Activated T-helper 17 cell treated with anti-CD3 and anti-CD28 coated beads, Interleukin-2, amount 50 U/mL, for 72 hours (primary cell): ENCODE measurements at places on chromosomes 6 and 20. TPM values are rescaled to one million over a fixed set of nuclear protein-coding genes. Genes with fewer than 3 reads are reported as not detected.

Gene TOP1
- total RNA-seq, result 82.8 TPM

Gene DTD1
- total RNA-seq, result 34.9 TPM

Gene TRIM15
- total RNA-seq, result not detected

Gene RSPH9
- 0.66 TPM for total RNA-seq

Gene CCN6
- total RNA-seq, result not detected

Gene SAPCD1
- total RNA-seq, result 12.1 TPM

- no peak for ATAC-seq
Measured at GRCh38 chr6:112311950-112312547, 35.1 kb upstream of the RFPL4B start.

DNA sequence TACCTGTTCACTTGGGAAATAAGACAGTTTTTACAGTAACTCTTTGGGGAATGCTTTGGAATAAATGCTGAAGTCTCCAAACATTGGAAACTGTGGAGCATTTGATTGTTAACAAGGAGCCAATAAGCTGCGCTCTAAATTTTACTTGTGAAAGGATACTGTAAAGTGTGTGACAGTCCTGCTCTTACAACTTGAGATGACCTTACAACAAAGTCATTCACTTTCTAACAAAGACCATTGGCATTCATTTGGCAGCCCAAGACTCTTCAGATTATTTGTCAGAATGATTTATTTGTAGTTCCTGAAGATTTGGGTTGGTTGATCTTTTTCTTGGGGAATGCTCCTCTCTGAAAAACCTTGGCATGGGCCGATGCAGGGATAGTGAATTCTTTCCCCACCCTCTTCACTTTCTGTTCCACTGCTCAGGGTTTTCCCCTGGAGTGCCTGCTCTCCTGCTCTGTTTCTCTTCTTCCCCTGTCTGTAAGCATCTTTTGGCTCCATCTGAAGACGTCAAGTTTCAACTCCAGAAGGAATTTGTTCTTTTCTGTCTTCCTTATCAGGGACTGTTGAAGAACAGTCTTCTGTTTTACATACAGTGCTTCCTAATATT is 116.4 kb downstream of the AKAP7 start:
- no peak for ATAC-seq

DNA sequence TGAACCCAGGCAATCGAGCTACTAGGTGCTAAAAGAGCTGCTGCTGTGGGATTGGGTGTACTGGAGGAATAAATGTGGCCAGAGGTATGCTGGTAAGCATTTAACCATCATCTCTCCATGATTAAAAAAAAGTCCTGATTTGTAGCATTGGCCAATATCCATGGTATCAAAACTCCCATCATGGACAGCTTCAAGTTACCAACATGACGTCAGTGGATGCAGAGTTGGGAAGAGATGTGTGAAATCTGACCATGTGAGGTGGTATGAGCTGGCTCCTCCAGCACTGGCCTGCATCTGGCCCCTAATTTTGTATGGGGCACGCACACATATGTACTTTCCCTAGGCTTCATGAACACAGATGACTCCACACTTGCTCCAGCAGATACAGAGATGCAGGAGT is 11.7 kb downstream of the BPIFB4 start:
- no peak for ATAC-seq

DNA sequence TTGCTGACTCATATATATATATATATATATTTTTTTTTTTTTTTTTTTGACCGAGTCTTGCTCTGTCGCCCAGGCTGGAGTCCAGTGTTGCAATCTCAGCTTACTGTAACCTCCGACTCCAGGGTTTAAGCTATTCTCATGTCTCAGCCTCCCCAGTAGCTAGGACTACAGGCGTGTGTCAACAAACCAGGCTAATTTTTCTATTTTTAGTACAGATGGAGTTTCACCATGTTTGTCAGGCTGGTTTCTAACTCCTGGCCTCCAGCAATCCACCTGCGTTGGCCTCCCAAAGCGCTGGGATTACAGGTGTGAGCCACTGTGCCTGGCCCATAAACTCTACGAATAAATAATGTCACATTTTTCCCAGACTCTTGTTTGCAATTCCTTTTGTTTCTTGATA is 4.8 kb downstream of the LRP11 start:
- no peak for ATAC-seq

- peak; percentile 75 for ATAC-seq
Measured at GRCh38 chr6:3456898-3457709, at the start of gene SLC22A23. Gene SLC22A23 (minus strand): TSS chr6:3457050. CDS start chr6:3456559, 491 bp downstream.

DNA sequence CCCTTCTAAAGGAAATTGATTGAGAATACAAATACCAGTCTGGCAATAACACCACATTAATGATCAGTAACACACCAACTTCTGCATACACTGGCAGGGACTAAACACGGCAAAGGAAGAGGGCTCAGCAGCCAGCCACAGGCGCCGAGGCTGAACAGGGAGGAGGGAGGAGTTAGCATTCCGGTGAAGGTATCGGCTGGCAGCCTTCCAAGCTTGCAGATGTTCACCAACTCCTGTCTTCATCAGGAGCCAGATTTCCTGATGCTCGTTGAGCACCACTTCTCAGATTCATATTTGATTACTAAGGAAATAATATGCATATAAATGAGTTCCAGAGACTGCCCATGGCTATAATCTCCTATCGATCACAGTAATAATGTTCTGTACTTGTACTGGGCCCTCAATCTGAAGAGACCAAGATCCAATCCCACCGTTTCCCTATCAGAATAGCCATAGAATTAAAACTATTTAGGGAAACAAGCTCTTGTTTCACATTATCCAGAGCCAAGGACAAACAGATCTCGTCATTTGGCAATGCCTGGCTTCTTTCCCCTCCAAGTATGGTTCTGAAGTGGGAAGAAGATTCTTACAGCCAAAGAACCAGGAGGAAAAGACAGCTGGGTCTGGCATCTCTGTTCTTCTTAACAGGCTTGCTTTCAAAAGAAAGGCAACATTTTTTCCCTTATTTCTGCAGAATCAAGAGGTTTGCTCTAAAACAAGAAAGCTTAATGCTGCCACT is 42.2 kb downstream of the GFOD1 start:
- no peak for ATAC-seq

DNA sequence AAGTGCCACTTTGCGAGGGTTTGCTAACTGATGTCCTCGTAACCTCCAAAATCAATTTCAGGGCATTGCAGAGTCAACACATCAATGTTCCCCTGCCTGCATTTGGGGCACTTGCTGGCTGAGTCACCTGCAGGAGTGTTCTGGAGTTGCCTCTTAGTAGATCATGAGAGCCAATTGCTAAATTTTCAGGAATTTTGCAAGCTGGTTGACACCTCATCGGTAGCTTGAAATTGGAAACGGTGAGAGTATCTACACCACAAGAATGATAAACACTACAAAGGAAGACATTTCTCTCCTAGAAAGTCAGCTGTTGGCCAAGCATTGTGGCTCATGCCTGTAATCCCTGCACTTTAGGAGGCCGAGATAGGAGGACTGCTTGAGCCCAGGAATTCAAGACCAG is 10.8 kb upstream of the BFSP1 start:
- ATAC-seq, result no peak

DNA sequence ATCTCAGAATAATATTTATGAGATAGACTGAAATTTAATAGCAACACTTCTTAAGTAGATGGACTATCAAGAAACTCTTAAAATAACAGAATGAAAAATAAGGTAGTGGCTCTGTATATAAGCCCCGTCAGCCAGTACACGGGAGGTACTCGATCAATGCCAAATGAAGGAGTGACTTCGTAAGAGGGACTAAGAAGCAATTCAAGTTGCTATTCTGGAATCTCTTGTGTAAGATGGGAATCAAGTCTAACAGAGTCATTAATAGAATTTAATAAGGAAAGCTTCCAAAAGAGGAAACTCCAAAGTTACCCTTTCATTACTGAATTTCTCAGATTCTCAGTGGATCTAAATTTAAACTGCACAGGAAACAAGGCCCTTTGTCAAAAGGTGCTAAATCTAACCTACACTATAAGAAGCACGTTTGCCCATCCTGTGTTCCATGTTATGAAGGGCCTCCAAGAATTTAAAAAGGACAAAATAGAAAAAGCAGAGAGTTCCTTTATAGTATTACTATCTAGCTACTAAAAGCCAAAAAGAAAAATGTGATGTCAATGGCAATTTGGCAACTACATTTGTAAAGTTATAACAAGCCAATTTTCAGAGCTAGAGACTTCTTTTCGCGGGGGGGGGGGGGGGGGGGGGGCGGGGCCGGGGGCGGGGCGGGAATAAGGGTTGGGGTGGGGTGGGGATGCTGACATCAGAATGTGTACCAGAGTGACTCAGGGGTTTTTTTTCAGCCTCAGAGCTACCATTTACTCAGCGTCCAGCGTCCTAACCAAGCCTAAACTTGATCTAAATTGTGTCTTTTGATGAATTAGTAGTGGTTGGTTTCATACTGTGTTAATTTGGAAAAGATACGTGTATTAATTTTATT is 200.6 kb downstream of the GMPR start:
- ATAC-seq, result peak; percentile 28

- no peak for ATAC-seq
Measured at GRCh38 chr20:51532577-51533191, 9.8 kb downstream of the NFATC2 start.

- ATAC-seq, result no peak
Measured at GRCh38 chr6:117352466-117353081, 73.2 kb downstream of the ROS1 start.

DNA sequence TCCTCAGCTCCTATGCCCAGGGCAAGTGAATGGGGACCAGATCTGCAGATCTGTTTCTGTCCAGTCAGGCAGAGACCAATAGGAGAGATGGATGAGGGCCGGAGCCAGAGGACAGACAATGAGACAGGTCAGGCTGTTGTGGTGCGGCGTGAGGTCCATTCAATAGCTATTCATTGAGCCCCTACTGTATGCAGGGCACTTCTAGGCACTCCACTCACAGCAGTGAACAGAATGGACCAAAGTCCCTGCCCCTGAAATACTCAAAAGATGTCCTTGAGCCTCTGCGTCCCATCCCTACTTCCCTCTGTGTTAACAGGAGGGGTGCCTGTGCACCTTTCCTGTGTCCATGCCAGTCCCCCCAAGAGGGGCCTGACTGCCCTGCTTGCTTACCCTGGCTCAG is 8.5 kb upstream of the TULP1 start:
- no peak for ATAC-seq

- no peak for ATAC-seq
Measured at GRCh38 chr6:106161311-106161874, 75.3 kb downstream of the PRDM1 start.

GRCh38 chr6:16540804-16541752 is 220.2 kb downstream of the ATXN1 start:
- peak; percentile 76 for ATAC-seq

DNA sequence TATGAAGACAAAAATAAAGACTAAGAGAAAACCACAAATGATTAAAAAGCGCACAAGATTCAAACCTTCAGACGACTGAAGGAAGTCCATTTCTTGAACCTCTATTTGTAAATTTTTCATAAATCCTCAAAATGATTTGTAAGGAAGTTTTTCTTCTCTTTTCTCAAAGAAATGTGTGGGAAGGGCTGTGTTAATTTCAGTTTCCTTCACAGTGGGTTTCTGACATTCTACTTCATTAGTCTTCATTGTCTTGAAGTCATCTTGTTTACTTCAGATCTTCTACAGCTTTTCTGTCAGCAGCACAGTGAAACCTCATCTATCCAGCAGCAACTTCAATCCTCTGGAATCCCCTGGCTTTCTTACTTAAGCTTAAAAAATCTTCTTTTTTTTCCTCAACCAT is 87.6 kb upstream of the MYLIP start:
- ATAC-seq, result no peak

GRCh38 chr6:15927531-15928225 is 201.2 kb upstream of the MYLIP start:
- no peak for ATAC-seq

DNA sequence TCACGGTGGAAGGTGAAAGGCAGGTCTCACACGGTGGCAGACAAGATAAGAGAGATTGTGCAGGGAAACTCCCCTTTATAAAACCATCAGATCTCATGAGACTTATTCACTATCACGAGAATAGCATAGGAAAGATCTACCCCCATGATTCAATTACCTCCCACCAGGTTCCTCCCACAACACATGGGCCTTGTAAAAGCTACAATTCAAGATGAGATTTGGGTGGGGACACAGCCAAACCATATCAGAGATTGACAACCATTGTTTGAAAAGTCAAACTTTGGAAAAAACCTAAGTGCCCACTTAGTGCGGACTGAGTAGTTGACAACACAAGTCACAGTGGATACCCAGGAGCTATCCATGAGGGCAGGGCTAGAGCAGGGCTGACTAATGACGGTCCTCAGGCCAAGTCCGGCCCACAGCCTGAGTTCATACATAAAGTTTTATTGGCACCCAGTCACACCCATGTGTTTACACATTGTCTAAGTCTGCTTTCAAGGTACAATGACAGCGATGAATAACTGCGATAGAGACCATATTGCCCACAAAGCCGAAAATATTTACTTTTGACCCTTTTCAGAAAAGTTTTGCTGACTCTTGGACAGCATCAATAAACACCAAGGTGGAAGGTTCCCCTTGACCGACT is 33.8 kb upstream of the PMEPA1 start:
- ATAC-seq, result no peak

DNA sequence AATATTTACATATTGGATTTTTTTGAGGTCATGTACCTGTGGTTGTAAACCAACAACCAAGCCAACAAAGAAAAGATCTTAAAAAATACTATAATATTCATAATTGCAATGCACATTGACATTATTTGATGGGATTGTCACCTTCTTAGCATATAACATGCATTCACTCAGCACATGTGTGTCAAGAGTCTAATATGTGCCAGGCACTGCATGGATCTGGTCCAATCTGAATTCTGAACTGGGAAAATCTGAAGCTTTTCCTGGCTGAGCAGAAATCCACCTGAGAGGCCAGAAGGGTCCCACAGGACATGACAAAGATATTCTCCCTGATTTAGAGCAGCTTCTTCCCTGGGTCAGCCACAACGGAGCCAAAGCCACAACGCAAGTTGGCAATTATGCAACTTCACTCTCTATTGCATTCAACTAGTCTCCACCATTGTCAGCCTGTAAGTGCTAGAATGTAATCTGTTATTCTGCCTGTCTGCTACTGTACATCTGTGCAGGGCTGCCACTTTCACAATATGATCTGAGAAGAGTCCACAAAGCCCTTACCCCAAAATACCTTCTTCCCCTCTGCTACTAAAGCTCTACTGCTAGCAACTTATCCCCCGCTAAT is 17.0 kb upstream of the DDO start:
- no peak for ATAC-seq

DNA sequence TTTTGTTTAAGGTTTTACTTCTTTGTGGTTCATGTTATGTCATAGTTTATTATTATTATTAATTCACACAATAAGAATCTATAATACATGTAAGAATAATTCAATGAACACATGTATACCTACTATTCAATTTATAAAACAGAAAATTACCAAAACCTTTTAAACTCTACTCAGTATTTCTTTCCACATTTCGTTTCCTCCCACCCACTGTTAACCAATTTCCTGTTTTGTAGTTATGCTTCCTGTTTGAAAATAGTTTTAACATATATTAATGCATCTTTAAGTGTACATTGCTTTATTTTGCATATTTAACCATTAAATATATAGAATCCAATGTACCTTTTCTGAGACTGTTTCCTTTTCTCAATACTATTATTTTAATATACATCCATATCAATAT is 397.9 kb upstream of the SPTLC3 start:
- ATAC-seq, result no peak

- ATAC-seq, result no peak
Measured at GRCh38 chr6:117317261-117317660, 51.9 kb downstream of the VGLL2 start.
